ENCODE measurements at places on chromosomes 5 and 9. TPM values are rescaled to one million over a fixed set of nuclear protein-coding genes. Genes with fewer than 3 reads are reported as not detected.

SHROOM1 gene
- total RNA-seq, result 10.0 TPM

PAXX gene
- total RNA-seq, result 54.9 TPM

PKD2L2 gene
- total RNA-seq, result not detected

KIF20A gene
- 28.8 TPM for total RNA-seq

DNA sequence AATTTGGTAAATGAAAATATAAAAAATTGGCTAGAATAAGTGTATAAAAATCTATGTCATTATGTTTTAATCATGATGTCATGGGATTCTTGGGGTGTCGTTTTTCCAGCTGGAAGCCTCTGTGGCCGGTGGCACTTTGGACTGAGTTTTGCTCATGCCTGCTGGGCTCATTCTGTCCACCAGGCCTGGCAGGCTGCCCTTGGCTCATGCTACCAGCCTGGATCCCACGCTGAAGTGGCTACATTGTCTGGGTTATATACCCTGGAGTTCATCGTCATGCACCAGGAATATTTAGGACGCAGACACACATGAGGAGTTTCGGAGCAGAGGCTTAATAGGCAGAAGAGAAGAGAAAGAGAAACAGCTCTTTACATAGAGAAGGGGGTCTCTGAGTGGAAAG lies 1913.7 kb upstream of the WWC1 start:
- no peak for DNase-seq

- DNase-seq, result no peak
Observed at GRCh38 chr9:72790989-72791388, 161.9 kb downstream of the ALDH1A1 start.

DNA sequence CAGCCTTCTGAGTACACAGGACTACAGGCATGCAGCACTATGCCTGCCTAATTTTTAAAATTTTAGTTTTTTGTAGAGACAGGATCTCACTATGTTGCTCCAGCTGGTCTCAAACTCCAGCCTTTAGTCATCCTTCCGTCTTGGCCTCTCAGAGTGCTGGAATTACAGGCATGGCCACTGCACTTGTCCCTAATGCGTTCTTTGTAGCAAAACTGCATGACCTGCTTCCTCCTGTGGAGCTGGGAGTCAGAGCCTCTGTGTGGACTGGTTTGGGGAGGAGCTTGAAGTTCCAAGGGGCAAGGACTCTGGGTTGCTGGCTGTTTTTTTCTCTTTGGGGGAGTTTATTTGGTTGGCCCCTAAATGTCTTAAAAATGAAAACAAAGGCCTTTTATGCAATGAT lies 22.7 kb upstream of the ANKRD34B start:
- no peak for DNase-seq

GRCh38 chr9:134895908-134896833 lies 15.6 kb downstream of the FCN2 start:
- no peak for DNase-seq

DNA sequence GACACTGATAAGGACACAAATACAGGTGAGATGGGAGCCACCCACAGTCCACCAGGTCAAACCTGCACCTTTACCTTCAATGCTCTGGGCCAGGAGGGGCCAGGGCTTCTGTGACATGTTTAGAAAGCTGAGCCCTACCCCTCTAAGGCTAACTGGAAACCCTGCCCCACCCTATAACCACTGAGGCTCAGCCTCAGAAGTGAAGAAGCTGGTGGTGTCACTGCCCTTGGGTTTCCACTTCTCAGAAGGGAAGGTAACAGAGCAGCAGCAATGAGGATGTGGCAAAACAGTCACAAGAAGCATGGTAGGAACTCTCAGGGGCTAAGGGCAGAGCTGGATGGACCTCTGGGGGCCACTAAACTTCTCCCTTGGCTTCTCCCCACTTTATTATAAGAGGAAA lies 6.0 kb downstream of the PDGFRB start:
- DNase-seq, result no peak

GRCh38 chr9:134435550-134436378 lies 109.5 kb downstream of the RXRA start:
- no peak for DNase-seq

Measured in progenitor cell of endocrine pancreas (in vitro differentiated cells).